Cerebellum (tissue), 4 donors: ENCODE measurements at places on chromosomes 3 and 15. TPM values are rescaled to one million over a fixed set of nuclear protein-coding genes. Genes with fewer than 3 reads are reported as not detected.

Gene UBA7
- total RNA-seq = 5.7 TPM

Gene CCR8
- total RNA-seq = not detected

Gene CILP
- 0.27 TPM for total RNA-seq

Gene GRIP2
- total RNA-seq = 4.2 TPM

Gene ECE2
- 10.1 TPM for total RNA-seq

Gene SEC11A
- total RNA-seq = 66.4 TPM

Gene NEK11
- total RNA-seq = 24.5 TPM

Gene ALG1L2
- total RNA-seq = 0.91 TPM

Gene OR5H15
- total RNA-seq = not detected

Gene PEX5L
- 5.3 TPM for total RNA-seq

Gene SKOR1
- total RNA-seq = 14.9 TPM

Gene GRAMD1C
- 11.6 TPM for total RNA-seq

Gene ACP3
- total RNA-seq = 0.91 TPM

Gene NANOGP8
- 0.91 TPM for total RNA-seq

Gene DPPA4
- total RNA-seq = 4.6 TPM

Gene TM4SF4
- not detected for total RNA-seq

Gene ACTRT3
- 4.5 TPM for total RNA-seq

Gene CPA3
- total RNA-seq = 0.54 TPM

Gene SPINT1
- 7.7 TPM for total RNA-seq

Gene LRRFIP2
- 77.3 TPM for total RNA-seq

Gene MASP1
- total RNA-seq = 50.4 TPM

Gene CMTM7
- 7.9 TPM for total RNA-seq

Gene SIDT1
- 37.4 TPM for total RNA-seq

Gene RAD51
- total RNA-seq = 2.4 TPM

Gene SLC6A1
- 167 TPM for total RNA-seq

Gene OR5K2
- total RNA-seq = not detected

Gene TERC
- total RNA-seq = 66.4 TPM

Gene REC114
- total RNA-seq = not detected
